Activated naive CD4-positive, alpha-beta T cell treated with anti-CD3 and anti-CD28 coated beads for 36 hours (primary cell): ENCODE measurements at places on chromosomes 3 and 15. TPM values are rescaled to one million over a fixed set of nuclear protein-coding genes. Genes with fewer than 3 reads are reported as not detected.

BFSP2 gene
- not detected for total RNA-seq

SPTBN5 gene
- total RNA-seq, result 0.32 TPM

GOLGA8S gene
- total RNA-seq, result not detected

GUCA1C gene
- total RNA-seq, result not detected

GABRB3 gene
- total RNA-seq, result 0.19 TPM

GXYLT2 gene
- total RNA-seq, result not detected

SSR3 gene
- total RNA-seq, result 128 TPM

HSPBAP1 gene
- 3.0 TPM for total RNA-seq

C2CD4A gene
- 0.27 TPM for total RNA-seq

TAGLN3 gene
- 1.2 TPM for total RNA-seq

PLA2G4D gene
- not detected for total RNA-seq

IL16 gene
- total RNA-seq, result 38.8 TPM

HDC gene
- 1.1 TPM for total RNA-seq

ASB14 gene
- not detected for total RNA-seq

P2RY13 gene
- total RNA-seq, result not detected

ACVR2B gene
- 6.5 TPM for total RNA-seq

PLCB2 gene
- total RNA-seq, result 55.0 TPM

IGSF10 gene
- not detected for total RNA-seq

ANKRD63 gene
- not detected for total RNA-seq

PLCH1 gene
- total RNA-seq, result 0.21 TPM

IQCF5 gene
- not detected for total RNA-seq

VILL gene
- 13.7 TPM for total RNA-seq
